ENCODE measurements at places on chromosomes 3 and 15.
A peak's percentile ranks its signal among the peaks of the same experiment; 100 is the strongest.

DNA sequence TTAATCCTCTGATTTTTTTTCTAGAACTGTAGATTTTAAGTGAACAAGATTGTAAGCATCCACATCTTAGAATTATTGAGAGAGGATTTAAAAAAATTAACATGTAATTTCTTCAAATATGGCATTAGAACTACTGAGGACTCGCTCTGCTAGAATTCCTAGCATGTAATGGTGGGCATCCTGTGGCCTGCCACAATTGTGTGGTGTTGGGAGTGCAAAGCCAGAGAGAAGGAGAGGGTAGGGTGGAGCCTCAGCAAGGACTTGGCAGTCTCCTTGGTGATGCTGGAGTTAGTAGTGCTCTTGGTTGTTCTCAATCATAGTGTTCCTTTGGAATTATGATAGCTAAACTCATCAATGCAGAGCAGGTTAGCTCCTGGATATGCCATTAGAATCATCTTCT lies 443.9 kb upstream of the TBL1XR1 start:
- no peak for DNase-seq

DNA sequence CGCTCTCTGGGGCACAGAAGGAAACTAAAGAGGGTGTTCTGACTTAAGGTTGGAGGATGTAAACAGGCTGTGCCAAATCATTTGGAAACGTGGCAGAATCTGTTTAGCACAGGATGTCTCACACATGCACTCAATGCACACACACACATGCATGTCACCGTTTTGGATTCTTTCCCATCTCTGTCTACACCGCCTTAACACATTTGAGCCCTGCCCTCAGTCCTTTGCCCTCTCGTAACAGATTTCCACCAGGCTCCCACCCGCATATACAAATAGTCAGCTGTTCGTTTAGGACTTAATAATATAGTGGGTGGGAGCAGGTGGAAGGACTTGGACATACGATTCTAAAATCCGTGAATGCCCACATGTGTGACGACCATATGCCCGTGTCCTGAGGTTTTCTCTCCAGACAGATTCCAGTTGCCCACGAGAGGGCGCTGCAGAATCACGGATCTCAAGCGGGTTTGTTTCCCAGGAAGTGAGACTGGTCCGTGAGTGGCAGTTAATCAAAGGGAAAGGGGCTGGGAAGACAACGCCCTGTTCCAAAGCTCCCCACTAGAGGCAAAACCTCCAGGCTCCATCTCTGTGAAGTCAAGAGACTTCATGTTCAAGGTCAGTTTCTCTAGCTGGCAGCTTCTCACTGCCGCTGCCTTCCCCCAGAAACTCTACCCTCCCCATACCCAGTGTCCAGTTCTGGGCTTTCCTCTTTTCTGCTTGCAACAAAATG lies 44.5 kb downstream of the NOX5 start:
- no peak for DNase-seq

DNA sequence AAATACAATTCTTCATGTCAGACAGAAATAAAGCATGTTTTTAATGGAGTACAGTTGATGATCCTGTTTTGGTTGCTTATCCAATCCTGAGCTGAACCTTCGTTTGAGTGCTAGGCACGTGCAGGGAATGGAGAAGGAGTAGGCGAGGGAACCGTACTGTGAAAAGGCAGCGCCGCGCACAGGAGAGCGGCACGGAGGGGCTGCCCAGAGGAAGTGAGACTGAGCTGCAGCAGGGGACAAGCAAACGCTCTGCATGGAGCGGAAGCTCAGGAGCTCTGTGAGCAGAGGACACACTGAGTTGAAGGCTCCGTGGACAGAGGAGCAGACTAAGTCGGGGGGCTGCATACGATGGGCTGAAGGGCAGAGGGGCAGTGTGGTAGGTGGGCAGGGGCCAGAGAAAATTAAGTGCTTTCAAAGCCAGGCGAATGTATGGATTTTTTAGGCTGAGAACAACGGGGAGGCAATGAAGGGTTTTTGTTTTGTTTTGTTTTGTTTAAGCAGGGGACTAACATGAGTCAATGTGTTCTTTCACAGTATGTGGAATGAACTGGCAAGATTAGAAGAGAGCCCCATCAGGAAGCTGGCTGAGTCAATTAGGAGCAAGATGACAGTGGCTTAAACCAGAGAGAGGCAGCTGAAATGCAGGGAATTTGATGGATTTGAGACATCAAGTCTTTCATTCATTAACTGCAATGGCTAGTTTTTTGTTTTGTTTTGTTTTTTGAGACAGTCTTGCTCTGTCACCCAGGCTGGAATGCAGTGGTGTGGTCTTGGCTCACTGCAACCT lies 23.8 kb upstream of the TM2D3 start:
- DNase-seq = peak; percentile 75

- DNase-seq = no peak
These were observed 9.2 kb downstream of the SH2D7 start for GRCh38 chr15:78101423-78102105.

GRCh38 chr3:171807129-171807675 lies 3.1 kb downstream of the PLD1 start:
- no peak for DNase-seq
